ENCODE measurements at places on chromosomes 16 and 17. TPM values are rescaled to one million over a fixed set of nuclear protein-coding genes. Genes with fewer than 3 reads are reported as not detected.

LITAFD gene
- not detected for total RNA-seq

ZPBP2 gene
- total RNA-seq, result not detected

KRTAP2-1 gene
- total RNA-seq, result not detected

SNX20 gene
- total RNA-seq, result not detected

CCL16 gene
- not detected for total RNA-seq

CARD14 gene
- 0.04 TPM for total RNA-seq
